Activated naive CD8-positive, alpha-beta T cell treated with anti-CD3 and anti-CD28 coated beads for 36 hours (primary cell): ENCODE measurements at places on chromosomes 1 and 21. TPM values are rescaled to one million over a fixed set of nuclear protein-coding genes. Genes with fewer than 3 reads are reported as not detected.

OTUD3 gene
- 6.2 TPM for total RNA-seq

DNA sequence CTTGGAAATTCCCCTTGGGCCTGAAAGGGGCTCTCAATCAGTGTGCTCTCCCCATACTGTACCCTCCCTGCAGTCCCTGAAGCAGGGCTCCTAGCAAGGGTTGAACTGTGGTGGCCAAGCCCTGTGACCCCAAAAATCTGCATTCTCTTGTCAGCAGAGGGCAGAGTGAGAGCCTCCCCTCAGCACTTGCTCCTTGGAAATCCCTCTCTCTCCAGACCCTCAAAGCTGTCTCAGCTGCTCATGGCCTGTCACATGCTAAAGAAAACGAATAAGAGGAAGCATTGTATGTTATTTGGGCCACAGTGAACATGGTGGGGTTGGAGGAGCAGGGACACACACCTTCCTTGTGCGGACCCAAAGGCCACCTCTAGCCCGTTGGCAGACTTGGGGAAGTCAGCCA, 47.2 kb upstream of the SYNC start:
- no peak for DNase-seq

DNA sequence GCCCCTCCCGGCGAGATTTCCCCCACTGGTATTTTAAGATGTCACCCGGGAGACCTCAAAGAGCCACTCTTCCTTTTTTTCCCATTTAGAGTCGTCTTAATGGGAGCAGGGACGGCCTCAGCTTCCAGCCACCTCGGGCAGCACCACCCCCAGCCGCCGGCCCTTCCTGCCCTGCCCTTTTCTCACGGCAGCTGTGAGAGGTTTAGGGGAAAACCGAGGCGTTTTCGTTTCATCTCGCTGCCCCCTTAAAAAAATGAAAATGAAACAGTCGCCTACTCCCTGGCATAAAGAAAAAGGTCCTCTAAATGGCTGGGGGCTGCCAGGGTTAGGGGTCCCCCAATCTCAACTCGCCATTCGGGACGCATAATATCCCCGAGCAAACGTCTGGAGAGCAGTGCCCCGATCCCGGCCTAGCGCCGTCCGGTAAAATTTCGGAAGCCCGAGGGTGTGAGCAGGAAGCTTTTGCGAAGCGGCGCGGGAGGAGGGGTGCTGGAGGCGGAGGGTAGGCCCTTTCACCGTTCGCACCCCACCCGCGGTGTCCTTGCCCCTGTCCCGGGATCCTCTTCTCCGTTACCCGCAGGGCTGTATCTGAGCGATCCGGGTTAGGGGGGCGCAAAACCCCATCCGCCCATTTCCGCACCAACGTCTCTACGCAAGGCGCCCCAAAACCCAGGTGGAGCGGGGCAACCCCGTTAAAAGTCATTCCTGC, 1.2 kb downstream of the RUNX3 start:
- peak; percentile 70 for DNase-seq

ODF2L gene
- total RNA-seq = 16.9 TPM

- DNase-seq = no peak
Observed at GRCh38 chr1:221045842-221046831, 166.9 kb downstream of the HLX start.

GRCh38 chr1:153540394-153541361, at the start of gene S100A5:
S100A5 (minus strand) TSS chr1:153540934; CDS start chr1:153540191, 743 bp downstream.
- peak; percentile 52 for DNase-seq

- no peak for DNase-seq
Observed at GRCh38 chr1:95852483-95853070, 618.6 kb downstream of the RWDD3 start.

GRCh38 chr1:114756009-114756892, 1.5 kb downstream of the CSDE1 start:
- DNase-seq = no peak

- DNase-seq = no peak
Observed at GRCh38 chr1:97570691-97571090, 350.1 kb downstream of the DPYD start.

- DNase-seq = no peak
Observed at GRCh38 chr1:42152119-42152518, 1.1 kb upstream of the GUCA2B start.

GRCh38 chr1:153572569-153573015, 6.9 kb upstream of the S100A2 start:
- DNase-seq = peak; percentile 63

TSPAN1 gene
- not detected for total RNA-seq

DNA sequence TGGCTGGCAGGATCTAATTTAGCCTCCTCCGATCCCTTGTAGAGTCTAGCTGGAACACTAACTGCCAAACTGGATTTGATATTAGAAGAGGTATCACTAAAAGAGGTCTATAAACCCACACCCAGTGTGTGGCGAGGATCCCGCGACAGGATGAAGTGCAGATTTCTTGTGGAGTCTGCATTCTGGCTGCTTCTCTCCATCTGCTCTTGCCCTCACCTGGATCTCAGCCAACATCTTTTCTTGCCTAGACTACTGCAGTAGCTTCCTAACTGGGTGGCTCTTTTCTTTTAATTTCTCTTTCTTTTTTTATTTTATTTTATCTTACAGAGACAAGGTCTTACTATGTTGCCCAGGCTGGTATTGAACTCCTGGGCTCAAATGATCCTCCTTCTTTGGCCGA, 48.9 kb upstream of the CAPZB start:
- no peak for DNase-seq

DNA sequence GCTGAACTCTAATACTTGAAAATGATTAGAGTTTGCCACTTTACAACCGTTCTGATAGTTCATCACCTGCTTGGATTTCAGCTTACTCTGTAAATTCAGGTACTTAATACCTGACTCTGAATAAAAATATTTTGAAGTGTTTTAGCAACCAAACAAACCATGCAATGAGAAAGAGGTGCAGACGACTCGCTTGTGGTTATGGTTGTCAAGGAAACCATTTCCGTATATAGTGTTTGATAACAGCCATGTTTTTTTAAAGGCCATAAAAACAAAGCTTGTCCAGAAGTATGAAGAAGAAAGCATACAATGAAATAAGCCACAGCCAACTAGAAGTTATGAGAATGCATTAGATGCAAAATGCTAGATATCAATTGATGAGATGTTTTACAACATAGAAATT, 167.2 kb upstream of the HMCN1 start:
- peak; percentile 15 for DNase-seq

HENMT1 gene
- total RNA-seq = 26.4 TPM

GRCh38 chr1:99133756-99134500, 129.3 kb upstream of the PLPPR5 start:
- no peak for DNase-seq

LEMD1 gene
- 0.78 TPM for total RNA-seq

DNA sequence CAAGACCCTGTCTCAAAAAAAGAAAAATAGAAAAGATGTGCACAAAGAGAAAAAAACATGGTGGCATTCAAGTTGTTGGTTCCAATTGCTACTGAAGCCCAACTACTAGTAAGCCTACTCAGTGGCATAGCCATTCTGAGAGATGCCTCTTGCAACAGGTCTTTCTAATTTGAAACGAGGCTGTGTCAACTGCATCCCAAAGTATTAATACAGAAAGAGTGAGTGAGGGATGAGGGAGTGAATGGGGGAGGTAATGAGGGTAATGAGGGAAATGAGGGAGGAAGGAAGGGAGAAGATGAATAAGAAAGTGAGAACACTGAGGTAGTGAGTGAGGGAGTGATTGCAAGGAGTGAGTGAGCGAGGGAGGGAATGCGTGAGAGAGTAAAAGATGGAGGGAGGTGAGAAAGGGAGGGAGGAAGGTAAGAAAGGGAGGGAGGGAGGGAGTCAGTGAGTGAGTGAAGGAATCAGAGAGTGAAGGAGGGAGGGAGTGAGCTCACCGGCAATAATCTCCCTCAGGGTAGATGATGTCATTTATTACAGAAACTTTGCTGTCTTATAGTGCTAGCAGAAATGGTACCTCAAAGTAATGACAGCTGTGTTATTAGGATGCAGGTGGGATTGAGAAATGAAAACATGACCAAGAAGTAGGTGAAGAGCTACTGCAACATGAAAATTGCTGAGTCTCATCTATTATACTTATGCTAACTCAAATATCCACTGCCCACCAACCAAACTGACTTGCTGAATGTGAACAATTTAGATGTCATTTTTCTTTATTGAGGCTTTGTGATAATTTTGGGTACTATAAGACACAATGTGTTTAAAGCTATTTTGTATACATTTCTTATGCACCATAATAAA, 75.6 kb upstream of the ADAM30 start:
- DNase-seq = no peak

DNA sequence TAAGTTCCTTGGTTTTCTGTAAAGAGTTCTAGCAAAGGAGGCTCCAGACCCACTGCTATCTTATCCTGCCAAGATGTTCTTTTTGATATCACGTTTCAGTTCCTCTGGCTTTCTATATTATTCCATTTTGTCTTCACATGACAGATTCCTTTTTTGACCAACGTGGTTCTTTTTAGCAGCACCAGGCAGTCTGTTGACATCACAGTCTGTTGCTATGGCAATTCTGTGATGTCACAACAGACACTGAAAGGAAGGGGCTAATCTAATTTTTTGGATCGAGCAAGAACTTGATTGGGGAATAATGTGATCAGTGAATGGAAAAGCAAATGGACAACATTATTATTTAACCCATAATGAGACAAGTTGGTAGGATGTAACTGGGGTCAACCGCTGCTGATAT, 64.5 kb upstream of the GOLT1A start:
- DNase-seq = no peak

TSNAX gene
- total RNA-seq = 48.8 TPM

DNA sequence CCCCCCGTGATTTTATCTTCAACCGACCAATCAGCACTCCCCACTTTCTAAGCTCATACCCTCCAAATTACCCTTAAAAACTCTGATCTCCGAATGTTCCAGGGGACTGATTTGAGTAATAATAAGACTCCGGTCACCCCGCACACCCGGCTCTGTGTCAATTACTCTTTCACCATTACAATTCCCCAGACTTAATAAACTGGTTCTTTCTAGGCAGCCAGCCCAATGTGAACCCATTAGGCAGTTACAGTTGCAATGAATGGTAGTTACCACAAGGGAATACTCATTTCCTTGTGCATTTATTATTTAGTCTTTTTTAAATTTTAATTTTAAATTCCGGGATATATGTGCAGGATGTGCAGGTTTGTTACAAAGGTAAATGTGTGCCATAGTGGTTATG, 177.9 kb downstream of the HFM1 start:
- DNase-seq = no peak

- no peak for DNase-seq
Observed at GRCh38 chr1:202661136-202661845, 49.0 kb downstream of the SYT2 start.

DNA sequence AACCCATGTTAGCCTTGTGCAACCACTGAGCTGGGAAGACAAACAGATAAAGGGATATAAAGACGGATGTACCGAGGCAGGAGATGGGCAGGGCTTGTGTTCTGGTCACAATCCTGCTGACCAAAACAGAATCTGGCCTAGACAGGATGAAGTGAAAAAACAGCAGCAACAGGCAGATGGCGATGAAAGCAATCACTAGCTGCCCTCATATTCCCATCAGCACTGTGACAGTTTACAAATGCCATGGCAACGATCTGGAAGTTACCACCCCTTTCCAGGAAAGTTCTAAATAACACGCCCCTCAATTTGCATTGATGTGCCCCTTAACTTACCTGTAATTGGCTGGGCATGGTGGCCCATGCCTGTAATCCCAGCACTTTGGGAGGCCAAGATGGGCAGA, 40.6 kb upstream of the CD46 start:
- DNase-seq = no peak

GRCh38 chr1:89171067-89171438, 4.8 kb downstream of the GBP7 start:
- no peak for DNase-seq

GRCh38 chr1:59506952-59507351, 210.1 kb downstream of the FGGY start:
- DNase-seq = no peak

DNA sequence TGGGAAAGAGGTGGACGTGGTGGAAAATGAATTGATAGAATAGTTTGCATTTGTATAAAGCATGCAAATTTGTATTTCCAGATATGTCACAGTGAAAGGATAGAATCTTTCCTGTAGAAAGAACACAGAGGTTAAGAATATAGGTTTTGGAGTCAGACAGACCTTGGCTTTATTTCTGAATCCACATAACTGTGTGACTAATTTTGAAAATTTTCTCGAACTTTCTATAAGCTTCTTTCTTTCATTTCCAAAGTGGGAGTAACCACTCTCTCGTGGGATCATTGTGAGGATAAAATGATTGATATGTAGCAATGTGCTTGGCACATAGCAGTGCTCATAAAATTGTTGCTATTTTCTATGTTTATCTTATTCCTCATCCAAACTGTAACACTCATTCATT, 108.8 kb downstream of the DISC1 start:
- no peak for DNase-seq

CTTNBP2NL gene
- total RNA-seq = 1.5 TPM

EFNA1 gene
- total RNA-seq = 0.49 TPM

DNA sequence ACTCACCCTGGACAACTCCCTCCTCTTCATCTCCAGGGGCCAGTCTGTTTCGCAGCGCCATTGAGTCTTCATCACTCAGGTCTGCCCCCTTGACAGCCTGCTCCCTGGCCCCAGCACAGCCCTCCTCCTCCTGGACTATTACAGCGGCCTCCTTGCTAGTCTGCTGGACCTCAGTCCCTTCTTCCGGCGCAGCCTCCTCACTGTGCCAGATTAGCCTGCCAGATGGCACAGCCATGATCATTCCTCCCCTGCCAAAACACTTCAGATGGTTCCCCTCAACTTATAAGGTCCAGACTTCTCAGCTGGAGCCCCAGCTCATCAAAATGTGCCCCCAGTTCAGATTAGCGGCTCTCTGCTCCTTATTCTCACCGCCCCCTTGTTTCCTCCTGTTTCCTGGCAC, 7.0 kb upstream of the CELSR2 start:
- DNase-seq = no peak

GRCh38 chr21:26546446-26547097, 26.5 kb downstream of the CYYR1 start:
- DNase-seq = no peak

- DNase-seq = no peak
Observed at GRCh38 chr21:38297194-38297631, 40.4 kb downstream of the KCNJ15 start.

- no peak for DNase-seq
Observed at GRCh38 chr1:42929434-42930177, 29.1 kb downstream of the SLC2A1 start.

DNA sequence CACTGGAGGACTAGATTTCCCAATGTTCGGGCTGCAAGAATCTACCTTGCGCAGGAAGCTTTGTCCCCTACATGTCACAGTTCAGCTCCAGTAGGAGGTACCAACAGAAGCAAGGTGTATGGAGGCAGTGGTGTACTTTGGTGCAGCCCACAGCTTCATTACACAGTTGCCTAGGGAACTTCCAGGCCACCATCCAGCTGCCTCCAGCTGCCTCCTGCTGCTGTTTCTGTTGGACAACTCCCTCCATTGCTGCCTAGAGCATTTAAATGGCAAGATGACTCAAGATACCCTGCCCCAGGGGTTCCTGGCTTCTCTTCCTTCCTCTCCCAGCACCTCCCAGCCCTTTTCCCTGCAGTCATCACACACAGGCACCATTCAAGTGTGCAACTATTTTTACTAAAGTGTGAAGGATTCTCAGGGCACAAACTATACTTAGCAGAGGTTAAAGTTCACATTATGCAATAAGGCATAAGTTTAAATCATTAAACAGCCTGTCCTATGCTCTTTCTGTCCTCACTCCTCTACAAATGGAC, 39.0 kb upstream of the ATP1A1 start:
- DNase-seq = no peak

GRCh38 chr1:18288722-18289121, 181.1 kb downstream of the IGSF21 start:
- no peak for DNase-seq

GRCh38 chr21:18335651-18336236, 67.8 kb downstream of the TMPRSS15 start:
- no peak for DNase-seq
